NCI-H460 (cell line): ENCODE measurements at places on chromosomes 6 and 20. TPM values are rescaled to one million over a fixed set of nuclear protein-coding genes. Genes with fewer than 3 reads are reported as not detected.

Gene NDUFAF4
- 111 and 116 TPM in 2 replicates for total RNA-seq

Gene NQO2
- 171 and 185 TPM in 2 replicates for total RNA-seq

Gene ADAT2
- total RNA-seq, result 7.7 and 10.4 TPM in 2 replicates

Gene SIRPA
- total RNA-seq, result 5.7 and 6.2 TPM in 2 replicates

Gene SLC35B3
- total RNA-seq, result 8.3 and 11.0 TPM in 2 replicates

Gene VWA7
- 0.47 and 0.81 TPM in 2 replicates for total RNA-seq

Gene ADGRG6
- total RNA-seq, result 73.8 and 78.7 TPM in 2 replicates

Gene STK4
- 32.2 and 42.4 TPM in 2 replicates for total RNA-seq

Gene TP53TG5
- total RNA-seq, result not detected in 2 replicates

Gene RBPJL
- not detected in 2 replicates for total RNA-seq

Gene PHACTR3
- not detected in 2 replicates for total RNA-seq

Gene GSTA2
- total RNA-seq, result not detected in 2 replicates

Gene CYP39A1
- 9.1 and 10.6 TPM in 2 replicates for total RNA-seq

Gene YIPF3
- 62.4 and 69.1 TPM in 2 replicates for total RNA-seq

Gene ATP9A
- 28.7 and 31.8 TPM in 2 replicates for total RNA-seq

Gene GPR6
- not detected in 2 replicates for total RNA-seq

Gene OOEP
- not detected in 2 replicates for total RNA-seq

Gene TSBP1
- not detected in 2 replicates for total RNA-seq

Gene CYP21A2
- total RNA-seq, result not detected in 2 replicates

Gene KCNG1
- total RNA-seq, result 77.5 and 84.3 TPM in 2 replicates

Gene CTNNBL1
- total RNA-seq, result 36.1 and 37.6 TPM in 2 replicates

Gene HLA-G
- not detected in 2 replicates for total RNA-seq

Gene LRRN4
- not detected in 2 replicates for total RNA-seq

Gene ARFGEF3
- total RNA-seq, result 0.62 and 0.78 TPM in 2 replicates

Gene TAAR1
- total RNA-seq, result not detected in 2 replicates

Gene SLC22A23
- 3.8 and 4.9 TPM in 2 replicates for total RNA-seq

Gene POLR3F
- total RNA-seq, result 22.9 and 23.8 TPM in 2 replicates

Gene PLA2G7
- total RNA-seq, result 7.9 and 10.6 TPM in 2 replicates

Gene SYCP2
- 1.3 and 2.6 TPM in 2 replicates for total RNA-seq

Gene KIAA0408
- 0.09 TPM in 1 of 2 replicates, not detected in the other for total RNA-seq

Gene SOX4
- 59.3 and 61.4 TPM in 2 replicates for total RNA-seq

Gene ISM1
- not detected in 2 replicates for total RNA-seq

Gene DTNBP1
- total RNA-seq, result 0.67 and 2.0 TPM in 2 replicates

Gene GRM1
- not detected in 2 replicates for total RNA-seq

Gene SCRT2
- total RNA-seq, result not detected in 2 replicates

Gene MBOAT1
- 8.8 and 9.7 TPM in 2 replicates for total RNA-seq

Gene GNL1
- 19.2 and 21.4 TPM in 2 replicates for total RNA-seq

Gene ANGPT4
- not detected in 2 replicates for total RNA-seq

Gene OLIG3
- 0.12 TPM in 2 replicates for total RNA-seq

Gene SLC22A7
- not detected in 2 replicates for total RNA-seq

Gene PRICKLE4
- 0.40 and 1.2 TPM in 2 replicates for total RNA-seq

Gene LRRC1
- 3.2 and 4.2 TPM in 2 replicates for total RNA-seq

Gene PDE7B
- 20.4 and 27.1 TPM in 2 replicates for total RNA-seq

Gene GMPR
- total RNA-seq, result 0.47 TPM in 1 of 2 replicates, not detected in the other

Gene FAM110A
- 2.6 and 3.7 TPM in 2 replicates for total RNA-seq

Gene GCNT2
- 34.4 TPM in 2 replicates for total RNA-seq
